ENCODE measurements at places on chromosomes 4 and X.

DNA sequence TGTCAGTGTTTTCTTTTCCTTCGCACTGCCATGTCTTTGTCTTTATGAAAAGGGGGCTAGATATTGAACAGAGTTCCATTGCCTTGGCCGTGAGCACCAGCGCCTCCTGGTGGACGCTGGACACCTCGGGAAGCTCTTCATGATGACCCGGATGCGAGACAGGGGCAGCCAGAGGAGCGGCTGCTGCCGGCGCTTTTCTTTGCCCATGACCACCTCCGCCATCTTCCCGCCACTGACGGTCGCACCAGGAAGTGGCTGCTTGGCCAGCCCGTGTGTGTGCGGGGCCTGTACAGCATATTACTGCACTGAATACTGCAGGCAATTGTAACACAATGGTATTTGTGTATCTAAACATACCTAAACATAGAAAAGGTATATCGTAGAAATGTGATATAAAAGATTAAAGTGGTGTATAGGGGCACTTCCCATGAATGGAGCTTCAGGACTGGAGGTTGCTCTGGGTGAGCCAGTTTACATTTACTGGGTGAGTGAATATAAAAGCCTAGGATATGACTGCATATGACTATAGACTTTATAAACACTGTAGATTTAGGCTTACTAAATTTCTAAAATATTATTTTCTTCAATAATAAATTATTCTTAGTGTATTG, 15.8 kb upstream of the GRIA2 start:
- DNase-seq = no peak

- DNase-seq = no peak
These were observed 4.9 kb upstream of the CPZ start for GRCh38 chr4:8587469-8588195.

GRCh38 chr4:38795087-38795486, 9.5 kb downstream of the TLR1 start:
- DNase-seq = no peak

- DNase-seq = no peak
These were observed 532 bp downstream of the RPS4X start for GRCh38 chrX:72276478-72276953.

DNA sequence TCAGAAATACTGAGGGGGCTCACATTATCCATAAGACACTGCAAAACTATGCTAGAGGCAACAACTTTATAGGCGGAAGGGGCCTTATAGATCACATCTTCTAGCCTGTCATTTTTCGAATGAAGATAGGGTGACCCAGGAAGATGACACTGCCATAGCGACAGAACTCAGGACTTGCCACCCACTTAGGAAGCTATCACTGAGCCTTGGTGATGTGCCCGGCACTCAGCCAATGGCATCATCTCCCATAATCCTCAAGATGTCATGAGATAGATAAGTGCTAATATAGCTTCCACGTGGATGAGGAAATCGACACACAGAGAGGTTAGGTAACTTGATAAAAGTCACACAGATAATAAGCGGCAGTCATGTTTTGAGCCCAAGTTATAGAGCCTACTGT, 346.6 kb downstream of the DHX15 start:
- DNase-seq = no peak

DNA sequence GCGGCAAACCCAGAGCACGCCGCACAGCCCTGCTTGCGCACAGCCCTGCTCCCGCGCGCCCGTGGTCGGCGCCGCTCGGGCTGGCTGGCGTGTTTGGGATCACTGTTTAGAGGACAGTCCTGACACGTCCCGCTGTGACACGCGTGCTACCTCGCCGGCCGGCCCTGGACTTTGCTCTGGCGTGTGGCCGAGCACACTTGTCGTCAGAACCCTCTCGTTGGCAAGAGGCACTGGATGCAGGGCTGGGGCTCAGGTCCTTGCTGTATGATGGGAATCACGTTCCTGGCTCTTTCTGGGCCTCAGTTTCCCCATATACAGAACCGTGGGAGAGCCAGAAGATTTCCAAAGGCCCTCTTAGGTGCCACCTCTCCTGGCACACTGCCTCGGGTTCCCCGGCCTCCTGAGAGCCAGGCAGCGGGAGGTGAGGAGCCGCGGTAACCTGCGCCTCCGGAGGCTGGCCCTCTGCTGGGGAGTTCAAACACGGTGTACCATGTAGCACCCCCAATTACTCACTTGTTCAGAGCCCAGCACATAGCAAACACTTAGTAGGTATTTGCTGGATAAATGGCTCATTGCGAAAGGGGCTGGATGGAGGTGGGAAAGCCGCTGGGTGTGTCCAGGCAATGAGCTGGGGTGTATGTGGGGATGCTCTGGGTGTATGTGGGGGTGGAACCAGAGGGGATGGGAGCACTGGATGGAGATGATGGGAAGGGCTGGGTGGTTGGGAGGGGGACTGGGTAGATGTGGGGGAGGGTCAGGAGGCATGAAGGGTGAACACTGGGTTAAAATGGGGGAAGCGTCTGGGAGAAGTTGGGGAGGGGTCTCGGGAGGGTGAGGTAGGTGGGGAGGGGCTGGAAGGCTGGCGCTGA, 76.6 kb downstream of the HTRA3 start:
- no peak for DNase-seq

- DNase-seq = no peak
These were observed 584.6 kb downstream of the PRR32 start for GRCh38 chrX:127404161-127404560.

Measured in EL (cell line).